Putamen (tissue), 1 donor: ENCODE measurements at places on chromosomes 3 and 15.

GRCh38 chr3:134362221-134362620, 12.0 kb downstream of the AMOTL2 start:
- DNase-seq, result no peak

DNA sequence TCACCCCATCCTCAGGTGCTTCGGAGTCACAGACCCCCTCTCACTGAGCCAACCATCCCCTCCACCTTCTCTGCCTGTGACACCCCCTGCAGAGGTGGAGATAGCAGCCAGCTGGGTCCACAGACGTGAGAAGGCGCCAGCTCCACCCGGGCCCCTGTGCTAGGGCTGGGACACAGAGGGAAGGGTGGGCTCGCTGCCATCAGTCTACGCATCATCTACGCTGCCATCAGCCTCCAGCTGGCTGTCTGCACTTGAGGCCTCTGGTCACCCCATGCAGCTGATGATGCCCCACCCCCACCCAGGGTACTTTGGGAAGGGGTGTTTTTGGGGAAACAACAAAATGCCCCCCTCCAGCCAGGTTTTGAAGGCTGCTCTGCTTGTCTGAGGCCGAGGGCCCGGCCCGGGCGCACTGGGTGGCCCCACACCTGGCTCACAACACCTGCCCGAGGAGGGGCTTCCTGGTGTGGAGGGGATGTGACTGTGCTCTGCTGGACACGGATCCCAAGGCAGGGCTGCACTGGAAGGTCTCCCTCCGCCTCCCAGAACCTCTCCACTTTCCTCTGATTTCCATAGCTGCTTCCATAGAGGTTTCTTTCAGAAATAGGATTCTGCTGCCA, 163.4 kb upstream of the IQSEC1 start:
- no peak for DNase-seq

DNA sequence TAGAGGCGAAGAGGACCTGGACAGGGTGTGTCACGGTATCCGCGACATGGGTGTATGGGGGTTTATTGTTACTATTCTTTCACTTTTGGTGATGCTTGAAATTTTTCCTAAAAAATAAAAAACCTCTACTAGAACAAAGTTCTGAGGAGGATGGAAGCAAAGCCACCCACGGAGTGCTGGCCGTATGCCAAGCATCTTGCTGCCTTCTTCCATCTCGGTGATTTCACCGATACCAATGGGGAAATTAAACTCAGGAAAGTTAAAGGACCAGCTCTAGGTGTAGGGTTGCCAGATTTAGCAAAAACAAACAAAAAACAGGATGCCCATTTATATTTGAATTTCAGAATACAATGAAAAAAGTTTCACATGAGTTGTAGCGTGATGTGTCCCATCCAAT, 33.9 kb downstream of the SMAD6 start:
- no peak for DNase-seq

DNA sequence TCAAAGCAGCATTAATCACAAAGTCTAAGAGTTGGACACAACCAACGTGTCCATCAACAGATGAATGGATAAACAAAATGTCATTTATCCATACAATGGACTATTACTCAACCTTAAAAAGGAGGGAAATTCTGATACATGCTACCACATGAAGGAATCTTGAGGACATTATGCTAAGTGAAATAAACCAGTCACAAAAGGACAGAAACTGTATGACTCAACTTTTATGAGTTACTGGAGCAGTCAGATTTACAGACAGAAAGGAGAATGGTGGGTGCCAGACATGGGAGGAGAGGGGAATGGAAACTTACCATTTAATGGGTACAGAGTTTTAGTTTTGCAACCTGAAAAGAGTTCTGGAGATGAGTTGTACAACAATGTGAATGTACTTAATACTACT, 43.0 kb upstream of the SEC13 start:
- DNase-seq, result no peak

GRCh38 chr3:47578691-47579632, at the start of gene CSPG5:
Gene CSPG5 (minus strand): TSS chr3:47578865. CDS start chr3:47578693, 172 bp downstream.
- DNase-seq, result no peak

DNA sequence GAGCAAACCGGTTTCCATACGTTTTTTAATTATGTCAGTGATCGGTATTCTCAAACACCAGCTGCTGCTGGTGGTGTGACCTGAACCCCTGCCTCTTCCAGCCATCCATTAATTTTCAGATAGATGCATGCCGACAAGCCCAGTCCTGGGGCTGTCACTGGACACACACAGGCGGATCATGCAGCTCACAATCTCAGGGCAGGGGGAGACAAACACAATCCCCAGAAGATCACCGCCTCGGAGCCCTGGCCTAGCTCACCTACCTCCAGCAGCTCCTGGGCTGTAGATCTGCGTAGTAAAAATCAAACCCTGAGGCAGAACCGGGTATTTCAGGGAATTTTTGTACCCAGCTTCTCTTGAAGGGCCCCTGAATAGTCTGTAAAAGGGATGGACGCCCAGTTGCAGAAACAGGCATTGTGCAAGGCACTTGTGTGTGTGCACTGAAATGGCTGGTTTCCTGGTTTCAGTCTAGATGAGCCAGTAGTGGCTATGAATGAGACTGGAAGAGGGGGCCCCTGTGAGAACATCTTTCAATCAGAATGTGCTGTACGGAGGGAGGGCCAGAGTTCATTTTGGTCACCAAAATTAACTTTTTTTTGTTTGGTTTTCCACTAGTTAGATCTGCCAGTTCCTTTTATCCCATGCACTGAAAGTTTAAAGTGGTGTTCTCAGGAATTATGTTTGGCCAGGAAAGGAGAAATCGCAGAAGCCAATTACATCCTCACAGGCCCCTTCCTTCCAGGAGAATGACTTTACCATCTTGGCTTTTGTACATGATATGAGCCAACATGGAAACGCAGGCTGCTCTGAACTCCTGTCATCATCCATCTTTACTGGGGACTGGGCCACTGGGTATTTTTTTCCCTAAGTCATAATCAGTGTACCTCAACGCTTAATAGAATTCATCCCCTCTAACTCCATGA, 55.0 kb upstream of the RPL32 start:
- no peak for DNase-seq

DNA sequence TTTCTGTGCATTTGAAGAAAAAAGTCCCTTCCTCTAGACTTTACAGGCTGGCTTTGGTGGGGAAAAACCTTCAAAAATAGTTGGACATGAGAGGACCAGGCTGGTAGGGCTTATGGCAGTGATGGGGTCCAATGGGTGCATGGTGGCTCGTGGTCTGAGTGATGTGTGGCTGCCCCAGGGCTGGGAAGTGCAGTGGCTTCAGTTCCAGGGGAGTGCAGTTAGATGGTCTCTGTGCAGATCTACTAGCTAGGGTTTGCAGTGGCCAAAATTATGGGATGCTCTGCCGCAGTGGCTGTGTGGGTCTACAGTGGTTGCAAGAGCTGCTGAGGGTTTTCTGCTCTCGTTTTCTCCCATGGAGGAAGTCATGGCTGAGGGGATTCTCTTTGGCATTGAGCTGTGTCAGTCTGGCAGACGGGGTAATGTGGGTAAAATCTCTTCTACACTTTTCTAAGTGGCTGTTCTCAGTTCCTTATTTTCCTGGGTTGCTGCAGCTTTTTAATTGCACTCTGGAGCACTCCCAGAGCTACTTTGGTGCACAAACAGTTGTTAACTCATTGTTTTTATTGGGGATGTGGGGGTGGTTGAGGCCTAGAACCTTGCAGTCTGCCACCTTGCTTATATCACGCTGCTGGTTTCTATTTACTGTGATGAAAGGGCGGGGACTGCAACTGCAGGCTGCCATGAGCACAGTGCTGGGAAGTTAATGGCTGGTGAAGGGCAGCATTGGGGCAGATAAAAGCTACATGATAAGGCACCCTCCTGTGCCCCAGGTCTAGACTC, 1324.6 kb downstream of the NSUN3 start:
- DNase-seq, result no peak

GRCh38 chr3:190008432-190008831, 112.3 kb downstream of the P3H2 start:
- no peak for DNase-seq

DNA sequence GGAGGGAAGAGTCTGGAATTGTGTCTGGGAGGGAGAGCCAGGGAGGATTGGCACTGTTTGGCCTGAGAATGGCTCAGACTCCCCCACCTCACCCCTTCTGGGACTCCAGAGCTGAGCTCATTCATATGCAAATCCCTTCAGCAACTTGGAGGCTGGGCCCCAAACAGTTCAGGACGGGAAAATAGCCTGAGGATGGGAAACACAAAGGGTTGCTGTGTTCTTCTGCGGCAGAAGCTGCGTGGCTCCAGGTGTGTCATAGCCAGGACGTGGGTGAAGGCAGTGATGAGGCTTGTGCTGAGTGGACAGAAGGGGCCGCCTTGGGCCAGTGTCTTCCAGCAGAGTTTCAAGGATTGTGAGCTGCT, 16.6 kb downstream of the MASP1 start:
- DNase-seq, result peak; percentile 38

DNA sequence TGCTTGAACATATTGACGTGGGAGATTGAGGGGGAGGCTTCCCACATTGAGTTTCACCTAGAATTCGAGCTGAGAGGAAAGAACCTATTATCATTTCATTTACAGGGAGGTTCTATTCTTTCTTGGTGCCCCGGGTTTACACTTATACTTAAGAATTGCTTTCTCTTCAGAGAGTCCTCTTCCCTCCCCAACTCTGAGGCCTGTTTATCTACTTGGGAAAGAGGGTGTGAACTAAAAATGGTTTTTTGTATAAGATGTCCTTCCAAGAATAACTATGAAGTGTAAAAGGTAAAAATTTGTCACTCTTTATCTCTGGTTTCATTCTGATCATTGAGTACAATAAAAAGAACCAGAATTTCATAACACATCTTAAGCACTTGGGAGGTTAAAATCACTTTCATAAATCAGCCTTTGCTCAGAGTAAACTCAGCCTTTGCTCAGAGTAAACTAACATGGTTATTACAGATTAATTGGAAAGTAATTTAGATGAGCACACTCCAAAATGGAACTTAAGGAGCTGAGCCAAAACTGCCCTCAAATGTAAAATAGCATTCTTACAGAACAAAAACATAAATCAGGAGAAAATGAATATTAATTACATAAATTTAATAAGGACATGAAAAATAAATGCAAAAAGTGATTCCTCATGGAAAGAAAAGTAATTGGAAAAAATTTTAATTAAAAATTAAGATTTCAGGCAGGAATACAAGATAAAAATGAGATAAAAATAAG, 75.2 kb downstream of the GADL1 start:
- no peak for DNase-seq

- DNase-seq, result no peak
Measured at GRCh38 chr3:99114565-99115291, 213.2 kb upstream of the DCBLD2 start.

DNA sequence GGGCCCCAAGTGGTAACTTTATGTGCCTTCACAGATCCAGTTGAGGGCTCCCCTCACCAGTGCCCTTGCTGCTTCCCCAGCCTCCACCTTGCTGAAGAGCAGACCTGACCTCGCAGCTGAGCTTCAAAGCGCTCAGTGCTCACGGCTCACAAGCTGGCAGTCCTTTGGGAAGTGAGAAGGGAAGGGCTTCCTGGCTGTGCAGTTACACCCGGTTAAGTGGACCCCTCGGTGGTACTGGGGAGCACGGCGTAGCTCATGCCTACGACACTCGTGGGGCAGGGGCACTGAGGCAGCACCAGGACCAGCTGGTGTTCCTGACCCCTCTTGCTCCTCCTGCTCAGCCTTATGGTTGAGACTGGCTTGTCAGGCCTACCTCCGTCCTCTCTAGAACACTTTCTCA, 629.0 kb upstream of the TBL1XR1 start:
- DNase-seq, result no peak

DNA sequence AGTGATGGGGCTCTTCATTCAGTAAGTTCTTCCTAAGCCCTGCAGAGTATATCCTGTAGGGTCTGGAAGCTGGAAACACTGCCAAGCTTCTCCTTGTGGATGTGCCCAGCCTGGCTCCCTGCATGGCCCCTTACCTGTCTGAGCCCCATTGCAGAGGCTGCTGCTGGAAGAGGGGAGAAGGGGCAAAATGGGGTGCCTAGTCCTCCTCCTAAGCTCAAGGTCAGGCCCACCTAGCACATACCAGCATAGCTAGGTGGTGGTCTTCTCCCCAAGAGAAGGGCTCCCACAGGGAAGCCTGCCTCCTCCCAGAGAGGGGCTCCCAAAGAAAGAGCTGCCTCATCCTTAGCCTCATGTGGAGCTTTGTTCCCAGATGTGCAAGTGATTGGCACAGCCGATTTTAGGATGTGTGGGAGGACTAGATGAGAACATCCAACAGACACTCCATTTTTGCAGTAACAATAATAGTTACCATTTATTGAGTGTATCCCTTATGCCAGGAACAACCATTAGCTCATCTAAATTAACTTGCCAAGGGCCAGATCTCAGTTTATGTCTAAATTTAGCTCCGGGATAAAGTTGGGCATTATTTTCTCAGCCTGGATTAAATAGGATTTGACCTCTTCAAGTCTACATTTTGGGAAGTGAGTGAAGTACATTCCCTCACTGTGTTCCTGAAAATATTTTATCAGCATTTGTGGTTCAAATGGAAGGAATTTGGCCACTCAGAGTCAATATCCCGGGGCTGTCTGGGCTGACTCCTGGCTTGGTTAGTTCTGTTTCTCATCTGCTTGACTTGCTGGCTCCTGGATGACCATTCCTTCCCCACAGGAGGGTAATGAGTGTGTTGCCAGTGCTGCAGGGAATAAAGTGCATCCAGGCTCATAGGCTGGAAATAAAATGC, 291.1 kb upstream of the ROPN1 start:
- DNase-seq, result no peak

DNA sequence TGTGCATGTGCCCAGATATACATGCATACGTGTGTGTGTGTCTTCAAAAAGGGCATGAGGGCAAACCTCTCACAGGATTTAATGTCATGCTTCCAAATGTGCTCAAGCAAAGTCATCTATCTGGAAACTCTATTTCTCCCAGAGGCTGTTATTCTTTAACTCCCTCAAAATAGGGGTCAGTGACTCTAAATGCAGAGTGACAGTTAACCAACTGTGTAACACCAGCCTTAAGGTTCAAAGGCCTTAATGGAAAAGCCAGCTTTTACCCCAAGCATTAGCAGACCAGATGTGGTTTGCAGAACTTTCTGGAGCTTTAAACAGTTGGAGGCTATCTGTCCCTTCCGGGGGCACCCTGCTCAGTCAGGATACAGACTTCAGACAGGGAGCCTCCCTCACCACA, 70.4 kb upstream of the SLC7A14 start:
- no peak for DNase-seq

GRCh38 chr15:71180986-71181853, 65.9 kb downstream of the THSD4 start:
- DNase-seq, result no peak

DNA sequence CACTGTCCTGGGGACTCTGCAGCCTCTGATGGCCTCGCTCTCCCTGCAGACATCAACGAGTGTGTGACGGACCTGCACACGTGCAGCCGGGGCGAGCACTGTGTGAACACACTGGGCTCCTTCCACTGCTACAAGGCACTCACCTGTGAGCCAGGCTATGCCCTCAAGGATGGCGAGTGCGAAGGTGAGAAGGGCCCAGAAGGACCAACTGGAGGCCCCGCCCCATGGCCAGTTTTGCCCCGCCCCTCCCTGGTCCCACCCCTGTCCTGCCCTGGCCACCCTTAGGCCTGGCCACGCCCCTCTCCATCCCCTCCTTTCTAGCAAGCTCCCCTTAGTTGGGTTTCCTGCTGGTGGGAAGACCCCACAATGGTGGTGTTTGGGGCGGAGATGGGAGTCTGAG, 77.5 kb downstream of the FBLN2 start:
- no peak for DNase-seq
